Right renal pelvis (tissue), 4 donors: ENCODE measurements at places on chromosomes 11 and 22. TPM values are rescaled to one million over a fixed set of nuclear protein-coding genes. Genes with fewer than 3 reads are reported as not detected.

Gene VSIG10L2
- polyA plus RNA-seq, result not detected

GRCh38 chr11:9759519-9760192 is 95.8 kb downstream of the SWAP70 start:
- no peak for DNase-seq

GRCh38 chr11:47518212-47518964 is 34.5 kb downstream of the CELF1 start:
- no peak for DNase-seq

GRCh38 chr11:92765965-92766371 is 203.5 kb upstream of the MTNR1B start:
- peak; percentile 49 for DNase-seq
